Urinary bladder (tissue), 4 donors: ENCODE measurements at places on chromosomes 12 and 14. TPM values are rescaled to one million over a fixed set of nuclear protein-coding genes. Genes with fewer than 3 reads are reported as not detected.

The SLC22A17 gene
- total RNA-seq, result 30.5 TPM

The TAS2R8 gene
- total RNA-seq, result 0.58 TPM

The SLC38A2 gene
- 471 TPM for total RNA-seq

The FERMT2 gene
- total RNA-seq, result 298 TPM

The IGFBP6 gene
- total RNA-seq, result 39.8 TPM

DNA sequence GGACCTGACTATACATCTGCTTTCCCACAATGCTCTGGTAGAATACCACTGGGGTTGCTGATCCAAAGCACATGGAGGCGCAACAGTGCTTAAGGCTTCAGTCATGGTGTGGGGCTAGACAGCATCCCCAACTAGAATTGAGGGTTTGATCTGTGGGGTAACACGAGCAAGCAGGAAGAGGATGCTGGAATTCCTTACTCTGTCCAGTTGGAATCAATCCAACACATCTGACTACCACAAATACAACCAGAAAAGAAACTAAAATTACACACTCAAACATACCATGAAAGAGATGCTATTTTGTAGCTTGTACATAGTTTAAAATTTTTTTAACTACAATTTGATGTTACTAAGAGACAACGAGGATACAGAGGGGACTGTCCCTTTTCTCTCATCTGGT is 40.4 kb upstream of the GTF2A1 start:
- DNase-seq, result no peak

DNA sequence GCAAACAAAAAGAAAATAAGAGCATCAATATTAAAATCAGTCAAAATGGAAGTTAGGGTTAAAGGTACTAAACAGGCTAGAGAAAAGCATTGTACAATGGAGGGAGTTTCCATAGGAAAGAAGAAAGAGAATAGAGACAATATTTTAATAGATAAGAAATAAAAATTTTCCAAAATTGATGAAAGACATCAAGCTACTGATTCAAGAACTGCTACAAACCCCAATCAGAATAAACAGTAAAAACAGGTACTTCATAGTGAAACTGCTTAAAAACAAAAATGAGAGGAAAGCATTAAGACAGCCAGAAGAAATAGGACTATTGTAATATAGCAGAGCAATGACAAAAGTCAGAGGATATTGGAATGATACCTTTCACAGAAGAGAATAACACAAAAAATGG is 413.4 kb downstream of the NELL2 start:
- DNase-seq, result no peak

- no peak for DNase-seq
Observed at GRCh38 chr14:39182770-39183684, 8.0 kb downstream of the PNN start.

GRCh38 chr12:126040307-126040706 is 975.1 kb downstream of the AACS start:
- no peak for DNase-seq

- peak; percentile 77 for DNase-seq
Observed at GRCh38 chr12:6229224-6230218, 29.3 kb downstream of the CD9 start.

DNA sequence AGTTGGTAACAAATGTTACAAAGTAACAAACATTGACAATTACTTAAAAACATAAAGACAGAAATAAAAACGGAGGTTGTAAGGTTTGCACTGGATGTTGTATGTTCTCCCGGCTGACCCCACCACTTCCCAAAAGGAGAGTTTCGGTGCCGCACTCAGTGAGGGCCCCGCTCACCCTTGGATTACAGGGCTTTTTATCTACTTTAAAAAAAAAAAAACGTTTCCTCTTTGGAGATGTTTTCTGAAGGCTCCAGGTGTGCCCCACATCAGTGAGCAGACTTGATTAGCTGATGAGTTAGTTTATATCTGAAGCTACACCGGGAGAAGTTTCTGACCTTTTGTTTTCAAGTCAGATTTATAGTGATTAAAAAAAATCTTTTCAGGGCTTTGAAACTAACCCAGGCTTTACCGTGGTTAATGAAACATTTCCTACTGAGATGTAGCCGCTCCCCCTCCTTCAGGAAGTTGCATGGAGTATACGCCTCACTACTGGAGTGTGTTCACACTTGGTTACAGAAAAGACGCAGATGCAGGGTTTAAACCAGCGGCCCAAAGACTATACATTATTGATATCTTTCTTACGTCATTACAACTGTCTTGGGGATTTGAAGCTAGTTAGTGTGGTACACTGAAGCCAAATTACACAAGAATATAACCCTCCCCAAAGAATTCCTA is 38.0 kb upstream of the BCL7A start:
- no peak for DNase-seq

- no peak for DNase-seq
Observed at GRCh38 chr12:88417531-88417930, 162.7 kb downstream of the KITLG start.

- no peak for DNase-seq
Observed at GRCh38 chr12:96814200-96814599, 92.9 kb upstream of the NEDD1 start.

GRCh38 chr14:25943329-25943728 is 654.5 kb downstream of the NOVA1 start:
- no peak for DNase-seq

DNA sequence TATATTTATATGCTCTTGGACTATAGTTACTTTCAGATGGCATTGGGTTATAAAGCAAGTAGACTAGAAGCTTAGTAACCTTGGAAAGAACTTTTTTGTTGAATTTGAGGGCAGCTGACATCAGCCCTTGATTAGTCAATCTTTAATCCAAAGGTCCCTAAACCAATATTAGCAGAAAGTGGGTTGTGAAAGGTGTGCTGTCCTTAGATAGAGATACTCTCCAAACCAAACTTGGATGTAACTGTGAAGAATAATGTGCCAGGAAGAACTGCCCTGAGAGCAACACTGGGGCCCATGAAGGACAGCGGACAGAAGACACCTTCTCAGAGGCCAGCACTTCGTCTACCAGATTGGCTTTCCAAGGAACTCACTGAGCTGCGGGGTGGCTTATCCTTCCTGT is 10.6 kb downstream of the CD163 start:
- DNase-seq, result no peak

GRCh38 chr12:27493260-27493940 is 30.6 kb upstream of the PPFIBP1 start:
- DNase-seq, result no peak

GRCh38 chr12:70982991-70983390 is 62.5 kb upstream of the PTPRR start:
- no peak for DNase-seq

GRCh38 chr12:104189915-104190555 is 25.5 kb upstream of the TXNRD1 start:
- no peak for DNase-seq

- DNase-seq, result no peak
Observed at GRCh38 chr14:87449016-87449415, 544.0 kb downstream of the GALC start.
